ENCODE measurements at places on chromosomes 2 and 18.

DNA sequence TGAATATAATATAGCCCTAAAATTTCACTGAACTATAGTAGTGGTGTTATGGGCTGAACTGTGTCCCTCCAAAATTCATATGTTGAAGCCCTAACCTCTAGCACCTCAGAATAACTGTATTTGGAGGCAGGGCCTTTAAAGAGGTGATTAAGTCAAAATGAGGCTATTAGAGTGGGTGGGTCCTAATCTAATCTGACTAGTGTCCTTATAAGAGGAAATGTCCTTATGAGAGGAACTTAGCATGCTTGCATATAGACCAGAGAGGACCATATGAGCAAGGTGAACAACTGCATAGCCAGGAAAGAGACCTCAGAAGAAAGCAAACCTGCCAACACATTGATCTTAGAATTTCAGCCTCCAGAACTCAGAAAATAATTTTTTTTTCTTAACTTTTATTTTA, 238.4 kb downstream of the ZEB2 start:
- no peak for DNase-seq

GRCh38 chr2:191714925-191715324, 37.0 kb downstream of the NABP1 start:
- DNase-seq, result no peak

- no peak for DNase-seq
Observed at GRCh38 chr2:21650569-21650968, 526.8 kb downstream of the TDRD15 start.

- no peak for DNase-seq
Observed at GRCh38 chr2:10159581-10160131, 37.1 kb downstream of the RRM2 start.

DNA sequence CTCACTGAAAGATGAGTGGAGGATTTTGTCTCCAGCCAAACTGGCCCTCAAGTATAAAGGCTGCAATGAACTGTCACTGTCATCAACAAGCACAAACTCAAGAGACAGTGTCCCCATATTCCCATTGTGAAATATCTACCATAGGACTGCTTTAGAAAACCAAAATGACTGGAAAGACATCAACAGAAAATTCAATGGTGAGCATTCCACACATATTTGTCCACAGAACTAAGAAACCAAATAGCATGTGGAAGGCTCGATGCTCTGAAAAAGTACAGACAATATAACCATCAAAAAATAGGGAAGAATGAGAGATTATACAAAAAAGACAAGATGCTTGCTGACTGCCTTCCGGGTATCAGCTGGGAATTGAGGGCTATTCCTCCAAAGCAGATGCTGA, 37.6 kb downstream of the TGFBRAP1 start:
- DNase-seq, result no peak

GRCh38 chr18:49162226-49162864, 211.6 kb upstream of the SMAD7 start:
- DNase-seq, result no peak

GRCh38 chr2:240121190-240121589, 14.9 kb downstream of the COPS9 start:
- DNase-seq, result no peak

- no peak for DNase-seq
Observed at GRCh38 chr2:51903728-51904127, 871.8 kb upstream of the NRXN1 start.

DNA sequence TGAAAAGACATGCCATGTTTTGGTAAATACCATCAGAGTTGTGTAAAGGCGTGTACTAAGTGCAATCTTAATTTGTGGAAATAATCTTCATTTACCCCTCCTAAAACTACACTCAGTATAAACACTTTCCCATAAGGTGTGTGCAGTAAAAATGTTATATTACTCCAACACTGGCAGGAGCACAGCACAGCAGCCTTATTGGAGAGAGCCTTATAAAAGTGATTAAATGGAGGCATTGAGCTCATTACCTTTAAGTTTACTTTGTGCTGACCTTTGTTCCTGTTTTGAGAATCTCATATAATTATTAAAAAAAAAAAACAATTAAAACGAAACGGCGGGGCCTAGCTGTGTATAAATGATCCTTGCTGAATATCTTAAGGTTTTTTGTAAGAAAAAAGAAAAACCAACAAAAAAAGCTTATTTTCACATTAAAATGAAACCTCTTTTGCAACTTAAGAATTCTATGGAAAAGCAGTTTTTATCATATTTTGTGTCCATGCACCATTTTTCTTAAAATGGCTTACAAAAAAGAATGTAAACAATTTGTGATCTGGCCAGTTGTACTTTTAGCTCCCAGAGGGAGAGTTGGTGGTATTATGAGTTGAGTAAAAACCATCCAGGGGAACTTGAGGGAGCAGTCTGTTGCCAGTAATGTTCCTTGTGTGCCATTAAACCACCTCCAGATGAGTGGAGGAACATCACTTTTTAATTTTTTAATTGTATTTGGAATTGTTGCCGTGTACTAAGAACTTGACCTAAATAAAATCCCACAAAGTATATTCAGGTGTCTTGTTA, 103.4 kb downstream of the ABI2 start:
- no peak for DNase-seq

DNA sequence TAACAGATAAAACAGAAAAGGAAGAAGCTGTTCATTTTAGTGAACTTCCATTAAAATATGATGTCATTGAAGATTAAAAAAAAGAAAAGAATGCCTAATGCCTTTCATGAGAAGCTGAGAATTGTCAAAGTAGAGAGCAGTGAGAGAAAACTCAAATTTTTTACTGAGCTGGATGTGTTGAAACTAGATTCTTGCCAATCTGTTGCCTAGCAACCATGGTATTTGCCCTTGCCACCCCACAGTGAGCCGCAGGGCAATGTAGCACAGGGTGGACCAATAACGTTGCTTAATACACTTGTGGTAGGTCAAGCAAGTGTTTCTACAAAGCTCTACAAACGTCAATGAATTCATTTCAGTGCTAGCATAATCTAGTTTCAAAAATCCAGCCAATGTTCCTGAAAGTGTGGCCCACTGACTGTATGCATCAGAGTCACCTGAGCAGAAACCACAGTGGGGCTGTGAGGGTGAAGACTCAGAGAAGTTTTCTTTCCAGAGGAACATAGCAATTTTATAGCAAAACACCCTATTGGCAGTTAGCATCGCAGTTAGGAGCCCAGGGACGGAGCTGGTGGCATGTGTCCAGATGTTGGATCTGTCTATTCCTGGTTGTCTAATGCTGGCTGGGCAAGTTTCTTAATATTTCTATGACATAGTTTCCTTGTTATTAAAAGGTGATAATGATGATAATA, 132.2 kb downstream of the DOCK10 start:
- no peak for DNase-seq

- no peak for DNase-seq
Observed at GRCh38 chr2:218605432-218605831, 2.3 kb upstream of the PLCD4 start.

- peak; percentile 69 for DNase-seq
Observed at GRCh38 chr18:29560270-29560669, 1383.3 kb upstream of the CDH2 start.

DNA sequence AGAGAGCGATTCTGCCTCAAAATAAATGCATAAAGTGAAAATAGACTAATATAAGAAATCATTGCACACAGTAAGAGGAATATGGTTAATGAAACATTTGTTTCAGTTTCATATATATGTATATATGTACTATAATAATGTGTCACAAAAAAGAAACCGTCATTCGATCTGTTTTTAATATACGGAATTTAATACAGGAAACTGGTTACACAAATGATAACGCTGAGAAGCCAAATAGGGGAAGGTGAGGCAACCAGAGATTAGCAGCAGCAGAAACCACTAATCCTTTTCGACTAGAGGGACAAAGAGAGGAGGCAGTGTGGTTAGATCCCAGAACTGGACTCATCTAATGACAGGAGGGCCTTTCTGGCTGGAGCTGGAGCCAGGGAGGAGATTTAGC, 64.2 kb upstream of the GREB1L start:
- no peak for DNase-seq

GRCh38 chr2:200003444-200003843, 48.1 kb downstream of the MAIP1 start:
- DNase-seq, result no peak

DNA sequence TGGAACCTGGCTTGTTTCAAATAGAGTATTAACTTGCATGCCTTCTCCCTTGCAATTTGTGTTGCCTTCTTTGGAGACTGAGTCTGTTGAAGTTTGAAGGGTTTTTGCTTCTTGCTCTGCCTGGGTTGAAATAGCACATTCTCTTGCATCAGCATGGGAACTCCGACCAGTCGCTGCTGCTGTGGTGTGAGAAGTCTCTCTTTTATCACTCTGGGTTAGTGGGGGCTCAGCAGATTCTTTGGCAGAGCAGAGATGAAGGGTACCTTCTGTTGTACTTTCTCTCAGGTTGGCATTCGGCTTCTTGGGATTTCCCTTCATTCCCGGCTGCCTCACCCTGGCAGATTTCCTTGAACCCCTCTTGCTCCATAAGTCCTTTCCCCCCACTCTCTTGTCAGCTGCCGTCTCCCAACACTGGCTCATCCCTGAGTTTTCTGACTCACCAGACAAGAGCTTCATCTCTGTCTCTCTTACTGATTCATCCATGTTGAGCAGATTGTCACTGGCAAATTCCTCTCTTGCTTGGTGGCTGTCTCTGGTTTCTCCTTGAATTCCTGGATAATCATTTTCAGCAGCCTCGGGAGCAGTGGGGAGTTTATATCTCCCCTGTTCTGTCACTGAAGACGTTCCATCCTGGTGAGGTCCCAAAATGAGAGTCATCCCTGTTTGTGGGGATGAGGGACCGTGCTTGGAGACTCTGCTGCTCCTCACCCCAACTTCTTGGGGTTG, 49.9 kb downstream of the ALPK2 start:
- DNase-seq, result no peak

- DNase-seq, result no peak
Observed at GRCh38 chr2:150127995-150128394, 359.5 kb downstream of the RND3 start.

- no peak for DNase-seq
Observed at GRCh38 chr18:50358844-50359243, 16.0 kb upstream of the SKA1 start.

- DNase-seq, result no peak
Observed at GRCh38 chr18:79637181-79637920, 42.3 kb upstream of the CTDP1 start.

DNA sequence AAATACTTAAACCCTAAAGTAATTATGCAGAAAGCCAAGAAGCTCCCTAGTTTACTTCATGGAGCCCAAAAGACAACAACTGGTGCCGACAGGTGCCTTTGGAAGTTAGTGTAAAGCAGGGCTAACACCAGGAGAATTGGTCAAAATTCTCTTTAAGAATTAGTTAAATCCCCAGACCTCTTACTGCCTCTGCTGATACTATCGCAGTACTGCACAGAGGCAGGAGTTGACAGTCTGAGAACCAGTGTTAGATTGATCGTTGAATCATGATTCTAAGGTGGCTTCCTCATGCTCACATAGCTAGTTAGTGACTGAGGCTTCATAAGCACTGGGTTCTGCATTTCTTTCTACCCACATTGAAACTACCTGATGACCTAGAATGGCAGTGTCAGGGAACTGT, 445.0 kb downstream of the XIRP2 start:
- DNase-seq, result no peak
